ENCODE measurements at places on chromosomes 4 and X.

GRCh38 chr4:123956204-123956603 is 559.6 kb downstream of the SPRY1 start:
- DNase-seq, result no peak

DNA sequence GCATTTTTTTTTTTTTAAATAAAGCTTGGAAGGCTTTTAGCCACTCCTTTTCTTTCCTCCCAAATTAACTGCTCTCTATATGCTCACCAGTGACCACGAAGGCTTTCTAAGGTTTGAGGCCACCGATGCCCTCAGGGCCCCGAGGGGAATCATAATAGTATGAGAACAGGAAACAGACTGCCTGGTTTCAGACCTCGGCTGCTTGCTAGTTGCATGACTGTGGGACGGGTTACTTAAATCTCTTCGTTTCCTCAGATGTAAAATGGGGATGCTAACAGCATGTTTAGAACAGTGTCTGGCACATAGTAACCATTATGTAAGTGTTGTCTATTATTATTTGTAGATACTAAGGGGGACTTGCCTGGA is 3.6 kb downstream of the LINC00632 start:
- no peak for DNase-seq

DNA sequence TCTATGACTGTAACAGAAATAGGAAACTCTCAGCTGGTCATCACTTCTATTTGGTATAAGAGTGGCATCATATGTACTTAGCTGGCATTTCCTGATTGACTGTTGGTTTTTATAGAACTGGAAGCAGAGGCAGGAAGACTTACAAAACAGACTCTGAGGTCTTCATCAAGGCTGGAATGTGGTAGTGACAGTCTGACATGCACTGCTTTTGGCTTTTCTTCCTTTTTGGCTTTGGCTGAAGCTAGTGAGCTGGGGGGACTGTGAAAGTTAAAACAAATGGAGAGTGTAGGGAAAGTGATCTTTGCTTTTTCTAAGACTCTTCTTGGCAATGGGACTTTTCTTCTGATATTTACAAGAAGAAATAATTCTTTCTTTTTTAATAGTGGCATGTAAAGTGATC is 121.1 kb upstream of the SLC4A4 start:
- no peak for DNase-seq

- no peak for DNase-seq
Measured at GRCh38 chrX:153966841-153967535, 4.6 kb downstream of the HCFC1 start.

DNA sequence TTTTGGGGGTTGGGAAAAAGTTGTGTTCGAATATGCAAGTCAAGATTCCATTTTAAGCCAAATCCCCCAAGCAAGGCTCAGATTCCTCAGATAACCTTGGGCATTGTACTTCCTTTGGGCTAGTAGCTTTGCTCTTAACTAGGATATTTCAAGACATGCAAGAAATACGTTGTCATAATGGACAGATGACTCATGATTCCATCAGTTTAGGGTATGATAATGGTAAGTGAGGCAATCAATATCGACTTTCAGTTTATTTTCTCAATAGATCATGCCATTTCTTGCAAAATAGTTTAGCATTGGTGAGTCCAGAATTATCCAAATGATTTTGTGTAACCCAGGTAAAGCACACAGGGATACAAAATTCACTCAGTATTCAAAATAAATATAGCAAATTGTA is 25.4 kb downstream of the CFAP299 start:
- no peak for DNase-seq

- DNase-seq, result peak; percentile 13
Measured at GRCh38 chr4:39823191-39823590, 125.3 kb downstream of the UBE2K start.

DNA sequence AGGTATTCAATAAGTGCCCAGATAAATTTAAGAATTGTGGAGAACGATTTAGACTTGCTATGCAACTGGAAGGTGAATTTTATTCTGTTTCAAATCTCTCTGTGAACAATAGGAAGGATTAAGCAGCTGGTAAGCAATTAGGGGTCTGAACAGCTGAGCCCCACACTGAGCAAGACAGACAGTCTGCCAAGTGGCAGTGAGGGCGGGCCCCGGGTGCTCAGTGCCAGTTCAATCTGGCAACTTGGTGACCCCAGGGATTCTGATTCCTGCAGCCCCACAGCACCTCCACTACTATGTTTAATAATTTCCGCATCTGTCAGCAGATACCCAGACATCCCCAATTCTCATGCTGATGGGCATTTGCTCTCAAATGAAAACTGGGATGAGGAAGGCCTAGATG is 317.3 kb downstream of the PPP1R2C start:
- no peak for DNase-seq

DNA sequence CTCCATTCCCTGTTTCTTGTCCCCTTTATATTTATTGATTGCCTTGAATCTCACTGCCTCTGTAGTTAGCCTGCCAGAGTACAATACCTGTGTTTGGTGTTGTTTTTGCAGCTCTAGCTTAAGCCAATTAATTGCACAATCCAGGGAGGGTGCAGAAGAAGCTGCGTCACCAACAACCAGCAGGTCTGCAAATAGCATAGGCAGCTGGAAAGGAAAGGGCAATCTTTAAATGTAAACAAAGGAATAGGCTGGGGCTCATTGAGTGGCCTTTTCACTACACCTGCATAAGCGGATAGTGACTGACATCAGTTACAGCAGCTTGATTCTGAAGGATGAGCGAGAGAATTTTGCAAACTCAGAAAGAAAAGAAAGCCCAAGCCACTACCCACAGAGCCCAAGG is 106.8 kb upstream of the RAI2 start:
- no peak for DNase-seq

DNA sequence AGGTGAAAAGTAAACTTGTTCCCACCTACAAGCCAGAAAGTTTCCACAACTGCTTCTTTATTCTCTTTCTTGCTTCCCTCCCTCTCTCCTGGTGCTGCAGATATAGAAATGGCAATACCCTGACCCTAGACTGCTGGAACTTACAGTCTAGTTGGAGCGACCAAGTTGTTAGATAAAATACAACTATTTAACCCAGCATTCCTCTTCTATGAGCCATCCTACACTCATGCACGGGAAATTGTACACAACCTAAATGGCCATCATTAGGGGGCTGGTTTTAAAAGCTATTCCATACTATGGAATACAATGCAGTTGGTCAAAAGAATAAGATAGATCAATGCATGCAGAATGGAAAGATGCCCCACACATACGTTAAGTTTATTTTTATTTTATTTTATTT is 41.1 kb downstream of the PJA1 start:
- no peak for DNase-seq

- no peak for DNase-seq
Measured at GRCh38 chrX:9071031-9071650, 37.2 kb upstream of the FAM9B start.

DNA sequence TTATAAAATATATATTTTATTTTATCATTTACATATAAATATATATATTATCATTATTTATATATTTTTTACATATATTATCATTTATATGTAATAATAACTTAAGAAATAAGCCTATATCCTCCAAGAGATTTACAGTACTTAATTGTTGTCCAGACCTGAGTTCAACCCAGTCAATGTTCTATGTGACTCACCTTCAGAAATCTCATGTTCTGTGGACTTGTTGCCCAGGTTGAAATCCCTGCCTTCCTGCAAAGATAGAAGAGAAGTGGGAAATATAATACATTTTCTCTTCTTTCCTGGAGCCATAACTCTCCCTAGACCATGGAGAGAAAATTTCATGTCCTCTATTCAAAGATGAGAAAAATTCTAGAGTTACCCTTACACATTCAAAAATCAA is 247.3 kb downstream of the PARM1 start:
- no peak for DNase-seq

- DNase-seq, result no peak
Measured at GRCh38 chr4:7364979-7365378, 69.8 kb downstream of the PSAPL1 start.

- no peak for DNase-seq
Measured at GRCh38 chr4:78749972-78750727, 26.0 kb upstream of the BMP2K start.

- DNase-seq, result no peak
Measured at GRCh38 chr4:185849664-185850550, 37.9 kb upstream of the SORBS2 start.

GRCh38 chrX:151901826-151902225 is 10.9 kb upstream of the MAGEA4 start:
- peak; percentile 9 for DNase-seq

DNA sequence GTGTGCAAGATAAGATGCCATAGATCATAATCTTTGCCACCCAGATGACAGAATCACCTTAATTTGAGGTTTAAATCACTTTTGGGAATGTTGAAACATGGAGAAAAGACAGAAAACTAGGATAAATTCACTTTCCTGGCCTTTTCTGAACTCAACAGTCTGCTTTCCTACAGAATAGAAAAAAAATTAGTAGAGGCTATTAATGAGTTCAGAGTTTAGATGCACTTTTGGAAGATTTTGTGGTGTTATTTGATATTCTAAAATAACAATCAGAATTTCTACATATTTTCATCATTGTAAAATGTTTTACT is 195.9 kb downstream of the CAMK2D start:
- DNase-seq, result no peak
